Adipose tissue (tissue), 3 donors: ENCODE measurements at places on chromosomes 2 and 18. TPM values are rescaled to one million over a fixed set of nuclear protein-coding genes. Genes with fewer than 3 reads are reported as not detected.

Gene ACVR1C
- polyA plus RNA-seq: 52.4 TPM

Gene KCNIP3
- 14.1 TPM for polyA plus RNA-seq

Gene MAP3K20
- 26.4 TPM for polyA plus RNA-seq

Gene FAM168B
- polyA plus RNA-seq: 67.2 TPM

Gene ALK
- 1.0 TPM for polyA plus RNA-seq
